ENCODE measurements at places on chromosomes 16 and 17.

GRCh38 chr17:55266051-55266957 is 1.5 kb downstream of the HLF start:
- DNase-seq: no peak

GRCh38 chr16:24747441-24747840 is 18.0 kb downstream of the TNRC6A start:
- no peak for DNase-seq

GRCh38 chr17:4412933-4413831 is 20.6 kb upstream of the SPNS3 start:
- DNase-seq: peak; percentile 83

GRCh38 chr16:68146585-68146984 is 61.4 kb downstream of the NFATC3 start:
- DNase-seq: no peak

GRCh38 chr17:36721560-36722120 is 120.3 kb downstream of the MRM1 start:
- DNase-seq: no peak

GRCh38 chr17:4721203-4722135 is 9.8 kb upstream of the MED11 start:
- no peak for DNase-seq

- no peak for DNase-seq
Observed at GRCh38 chr17:45873728-45874127, 20.6 kb upstream of the MAPT start.

DNA sequence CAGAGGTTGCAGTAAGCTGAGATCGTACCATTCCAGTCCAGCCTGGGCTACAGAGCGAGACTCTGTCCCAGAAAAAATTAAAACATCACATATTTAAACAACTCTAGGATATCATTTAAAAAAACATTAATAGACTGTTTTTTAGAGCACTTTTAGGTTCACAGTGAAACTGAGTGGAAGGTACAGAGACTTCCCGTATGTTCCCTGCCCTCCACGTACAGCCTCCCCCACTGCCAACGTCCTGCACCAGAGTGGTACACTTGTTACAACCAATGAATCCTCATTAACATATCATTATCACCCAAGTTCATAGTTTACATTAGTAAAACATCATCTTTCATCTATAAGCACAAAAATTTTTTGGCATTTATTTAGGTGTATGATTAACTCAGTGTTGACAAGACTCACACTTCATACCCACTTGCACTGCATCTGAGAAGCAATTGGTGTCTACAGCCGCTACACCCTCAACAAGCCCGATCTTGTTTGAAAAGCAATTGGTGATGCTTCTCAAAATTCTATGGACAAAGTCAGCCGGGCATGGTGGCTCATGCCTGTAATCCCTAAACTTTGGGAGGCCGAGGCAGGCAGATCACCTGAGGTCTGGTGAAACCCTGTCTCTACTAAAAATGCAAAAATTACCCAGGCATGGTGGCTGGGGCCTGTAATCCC is 39.9 kb upstream of the STH start:
- no peak for DNase-seq

GRCh38 chr16:84916850-84917249 is 94.5 kb downstream of the ZDHHC7 start:
- no peak for DNase-seq

GRCh38 chr17:75087558-75088453 is at the start of gene SLC16A5:
Gene SLC16A5 (plus strand): TSS chr17:75087954. CDS start chr17:75093637, 5,683 bp downstream.
- no peak for DNase-seq

DNA sequence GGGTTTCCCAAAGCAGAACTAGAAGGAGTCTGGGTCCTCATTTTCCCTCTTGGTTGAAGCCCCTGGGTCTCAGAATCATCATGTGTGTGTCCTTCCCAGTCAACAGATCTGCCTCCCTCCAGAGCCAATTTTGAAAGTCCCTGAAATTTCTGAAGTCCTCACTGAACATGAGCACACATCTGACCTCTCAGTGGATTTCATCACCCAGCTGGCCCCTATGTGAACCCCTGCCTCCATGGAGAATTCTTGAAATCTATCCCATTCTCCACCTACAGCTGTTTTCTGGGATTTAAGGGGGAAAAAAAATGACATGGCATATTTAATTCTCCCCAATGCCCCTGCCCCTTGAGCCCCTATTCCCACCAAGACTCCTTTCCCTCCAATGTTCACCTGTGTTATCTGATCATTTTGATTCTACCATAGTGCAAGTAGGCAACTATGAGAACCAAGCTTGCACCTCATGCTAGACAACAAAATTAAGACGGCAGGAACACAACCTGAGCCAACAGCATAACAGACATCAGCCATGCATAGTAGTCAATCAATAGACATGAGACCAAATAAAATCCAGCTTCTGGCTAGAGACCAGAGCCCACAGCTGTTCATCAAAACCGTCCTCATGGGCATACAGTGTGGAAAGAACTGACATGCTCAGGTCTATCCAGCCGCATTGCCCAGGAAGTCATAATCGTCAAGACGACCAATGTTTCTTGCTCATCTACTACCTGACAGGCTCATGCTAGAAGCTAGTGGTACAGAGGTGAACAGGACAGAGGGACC is 14.9 kb downstream of the SOX9 start:
- DNase-seq: no peak

GRCh38 chr17:1275962-1276736 is 3.3 kb upstream of the TRARG1 start:
- DNase-seq: no peak

DNA sequence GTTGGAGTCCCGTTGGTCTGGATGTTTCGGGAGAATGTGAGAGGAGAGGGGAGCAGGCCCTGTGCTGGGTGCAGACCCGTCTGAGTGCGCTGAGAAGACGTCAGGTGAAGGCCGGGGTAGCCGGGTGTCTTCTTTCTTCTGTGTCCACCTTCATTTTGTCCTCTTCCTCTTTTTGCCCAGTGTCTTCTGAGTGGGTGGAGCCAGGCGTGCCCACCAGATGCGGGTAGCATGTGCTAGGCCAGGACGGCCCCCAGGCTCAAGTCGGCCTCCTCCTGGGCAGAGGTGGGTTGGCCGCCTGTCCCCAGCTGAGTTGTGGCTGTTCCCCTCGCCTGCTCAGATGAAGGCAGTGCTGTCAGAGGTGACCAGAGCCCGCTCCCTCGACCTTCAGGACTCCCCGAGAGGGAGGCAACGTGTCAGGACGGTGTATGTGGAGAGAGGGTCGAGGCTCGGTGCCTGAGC is 3.5 kb downstream of the METRNL start:
- no peak for DNase-seq

- no peak for DNase-seq
Observed at GRCh38 chr17:18099516-18099915, 9.0 kb upstream of the MYO15A start.

GRCh38 chr17:31389657-31390381 is 1.7 kb upstream of the RAB11FIP4 start:
- no peak for DNase-seq

GRCh38 chr17:39740357-39741111 is 2.8 kb downstream of the GRB7 start:
- DNase-seq: no peak

DNA sequence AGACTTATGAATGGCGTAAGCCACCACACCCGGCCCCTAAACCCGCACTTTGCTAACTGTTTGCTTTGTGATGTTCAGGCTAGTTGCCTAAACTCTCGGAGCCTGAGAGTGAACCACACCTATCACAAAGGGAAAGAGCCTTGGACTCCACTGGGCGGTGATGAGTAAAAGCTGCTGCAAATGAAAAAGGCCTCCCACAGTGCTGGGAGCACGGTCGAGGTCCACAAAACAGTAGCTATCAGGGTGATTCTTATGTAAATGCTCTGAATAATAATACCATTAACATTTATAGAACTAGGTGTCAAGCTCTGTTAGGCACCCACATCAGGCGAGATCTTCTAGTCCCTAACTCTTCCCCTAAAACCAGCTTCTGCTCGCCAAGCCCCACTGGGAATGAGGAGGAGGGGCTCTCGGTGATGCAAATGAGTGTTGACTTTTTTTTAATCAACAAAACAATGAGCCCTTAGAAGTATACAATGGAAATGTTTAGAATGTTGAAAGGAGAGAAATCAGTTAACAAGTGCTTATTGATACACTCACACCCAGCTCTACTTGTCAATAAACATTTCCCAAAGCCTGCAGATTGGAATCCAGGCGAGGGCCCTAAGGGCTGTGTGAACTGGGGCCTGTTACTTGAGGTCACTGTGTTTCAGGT is 19.8 kb downstream of the FBRS start:
- peak; percentile 34 for DNase-seq

- DNase-seq: no peak
Observed at GRCh38 chr16:71295950-71296349, 6.7 kb upstream of the CMTR2 start.

GRCh38 chr16:13332713-13333255 is 431.4 kb downstream of the SHISA9 start:
- no peak for DNase-seq

DNA sequence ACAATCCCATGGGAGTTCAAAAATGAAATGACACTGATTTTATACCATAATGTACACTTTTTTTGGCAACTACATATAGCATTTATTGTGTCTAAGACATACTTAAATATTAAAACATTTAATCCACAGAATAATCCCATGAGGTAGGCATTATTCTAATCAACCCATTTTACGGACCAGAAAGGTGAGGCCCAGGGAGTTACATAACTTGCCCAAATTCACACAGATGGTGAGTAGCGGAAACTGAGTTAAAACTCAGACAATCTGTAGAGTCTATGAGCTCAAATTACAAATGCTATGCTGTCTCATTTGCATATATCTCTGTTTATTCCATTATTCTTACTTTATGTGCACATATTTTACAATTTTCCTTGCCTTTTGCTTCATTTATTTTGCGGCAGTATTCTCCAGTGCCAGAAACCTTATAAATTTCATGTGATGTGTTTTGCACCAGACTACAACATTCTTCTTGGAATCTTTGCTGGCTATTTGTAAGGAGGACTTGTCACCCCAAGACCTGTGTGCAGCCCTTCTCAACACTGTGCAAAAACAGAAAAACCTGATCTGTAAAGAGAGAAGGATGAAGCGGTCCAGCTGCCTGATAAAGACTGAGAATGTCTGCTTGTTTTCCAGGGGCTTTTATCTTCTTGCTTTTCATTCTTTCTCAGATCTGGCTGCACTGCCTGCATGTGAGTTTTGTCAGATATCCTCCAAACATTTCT is 2.3 kb upstream of the ABCA9 start:
- DNase-seq: no peak

DNA sequence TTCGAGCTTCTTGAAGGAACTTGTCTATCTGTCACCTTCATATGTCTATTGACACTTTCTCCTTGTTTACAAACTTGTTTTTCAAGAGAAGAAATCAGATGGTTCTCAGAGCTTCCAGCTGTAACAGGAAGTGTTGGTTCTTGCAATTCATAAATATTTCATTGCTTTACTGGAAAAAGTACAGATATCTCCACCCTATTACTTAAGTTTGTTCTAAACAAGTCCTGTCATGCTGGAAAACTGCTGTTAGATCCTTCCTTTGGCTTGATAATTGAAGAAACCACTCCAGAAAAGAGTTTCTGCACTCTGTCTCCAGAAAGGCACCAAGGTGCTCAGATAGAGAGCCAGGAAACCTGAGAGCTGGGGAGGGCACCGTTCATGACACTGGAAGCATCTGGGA is 181.6 kb downstream of the DNAH9 start:
- no peak for DNase-seq

- DNase-seq: no peak
Observed at GRCh38 chr17:41547921-41548843, 20.1 kb upstream of the KRT19 start.

- DNase-seq: no peak
Observed at GRCh38 chr16:30358990-30359870, 4.1 kb upstream of the CD2BP2 start.

DNA sequence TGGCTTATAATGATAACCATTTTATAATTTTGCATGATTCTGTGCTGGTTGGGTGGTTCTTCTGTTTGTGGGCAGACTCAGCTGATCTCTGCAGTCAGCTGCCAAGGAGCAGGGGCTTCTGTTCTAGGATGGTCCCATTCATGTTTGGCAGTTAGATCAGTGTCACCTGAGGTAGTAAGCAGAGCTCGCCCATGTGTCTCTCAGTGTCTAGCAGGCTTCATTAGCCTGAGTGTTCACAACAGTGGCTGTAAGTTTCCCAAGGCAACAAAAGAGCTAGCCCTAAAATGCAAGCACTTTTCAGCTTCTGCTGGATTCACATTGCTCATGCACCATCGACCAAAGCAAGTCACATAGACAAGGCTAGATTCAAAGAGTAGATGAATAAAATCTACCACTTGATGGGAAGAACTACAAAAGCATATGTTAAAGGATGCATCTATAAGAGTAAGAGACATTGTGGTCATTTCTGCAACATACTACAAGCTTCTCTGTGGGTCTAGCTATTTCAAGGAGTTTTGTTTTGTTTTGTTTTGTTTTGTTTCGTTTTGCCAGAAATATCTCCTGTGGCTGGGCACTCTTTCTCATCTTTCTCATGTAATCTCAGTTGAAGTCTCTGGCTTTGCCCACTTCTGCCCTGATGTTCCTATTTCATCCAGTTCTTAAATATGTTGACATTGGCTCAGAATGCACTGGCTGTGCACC is 180.8 kb downstream of the HS3ST4 start:
- no peak for DNase-seq

DNA sequence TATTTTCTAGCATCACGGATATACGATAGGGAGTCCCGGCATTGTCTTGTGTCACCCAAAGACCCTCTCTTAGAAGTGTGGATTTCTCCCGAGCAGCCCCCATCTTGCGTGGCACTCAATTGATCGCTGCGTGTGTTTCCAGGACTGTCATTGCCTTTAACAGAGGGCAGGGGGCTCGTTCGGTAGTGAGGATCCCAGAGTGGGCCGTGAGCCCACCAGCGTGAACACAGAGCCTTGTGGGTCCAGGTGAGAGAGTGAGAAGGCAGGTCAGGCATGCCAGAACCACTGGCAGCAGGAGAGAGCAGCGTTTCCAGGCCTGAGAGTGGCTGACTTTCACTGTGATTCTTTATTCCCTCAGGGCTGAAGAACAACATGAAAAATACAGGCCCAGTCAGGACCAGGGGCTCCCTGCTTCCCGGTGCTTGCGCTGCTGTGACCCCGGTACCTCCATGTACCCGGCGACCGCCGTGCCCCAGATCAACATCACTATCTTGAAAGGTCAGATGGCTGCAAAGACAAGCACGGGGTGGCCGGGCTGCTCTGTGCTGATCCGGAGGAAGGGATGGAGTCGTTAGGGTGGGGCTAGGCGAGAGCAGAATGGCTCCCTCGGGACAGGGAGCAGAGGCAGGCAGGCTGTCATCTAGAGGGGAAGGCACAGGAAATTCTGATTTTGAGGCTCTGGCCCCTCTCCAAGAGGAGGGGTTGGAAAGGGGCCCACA is 22.4 kb downstream of the C1QTNF1 start:
- DNase-seq: no peak

Data from globus pallidus (tissue), 1 donor.